ENCODE measurements at places on chromosomes 2 and 18. TPM values are rescaled to one million over a fixed set of nuclear protein-coding genes. Genes with fewer than 3 reads are reported as not detected.

DNA sequence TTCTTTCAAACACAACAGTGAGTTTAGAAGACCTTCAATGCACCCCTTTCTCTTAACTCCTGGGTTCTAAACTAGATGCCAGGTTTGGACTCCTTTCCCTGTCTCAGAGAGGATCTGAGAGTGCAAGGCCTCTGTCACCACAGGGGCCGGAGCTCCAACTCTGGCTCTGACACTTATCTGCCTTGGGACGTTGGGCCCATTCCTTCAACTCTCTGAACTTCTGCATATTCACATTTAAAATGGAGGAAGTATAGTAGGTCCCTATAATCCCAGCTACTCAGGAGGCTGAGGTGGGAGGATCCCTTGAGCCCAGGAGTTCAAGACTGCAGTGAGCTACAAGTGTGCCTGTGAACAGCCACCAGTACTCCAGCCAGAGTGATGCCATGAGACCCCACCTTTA, 44.1 kb upstream of the ZFP36L2 start:
- no peak for DNase-seq

DNA sequence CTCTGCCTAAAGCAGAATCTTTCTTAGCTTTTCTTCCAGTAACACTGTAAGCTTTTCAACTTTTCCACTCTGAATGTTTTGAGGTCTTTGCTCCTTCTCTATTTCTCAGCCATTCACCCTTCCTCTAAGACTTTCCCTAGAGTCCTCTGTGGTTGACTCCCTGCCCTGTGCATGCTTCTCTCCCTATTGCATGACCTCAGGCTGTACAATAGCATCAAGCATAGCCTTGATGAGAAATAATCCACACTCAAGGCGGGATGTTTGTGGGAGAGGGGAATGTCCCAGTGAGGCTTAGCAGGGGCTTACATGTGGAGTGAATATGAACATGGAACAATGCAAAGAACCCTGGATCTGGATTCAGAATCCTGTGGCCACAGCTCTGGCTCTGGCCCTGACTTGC, 48.4 kb upstream of the IGFBP5 start:
- no peak for DNase-seq

The IL37 gene
- not detected for total RNA-seq

The BCL11A gene
- total RNA-seq: 3.5 TPM

The TFPI gene
- total RNA-seq: 57.3 TPM

The SP9 gene
- not detected for total RNA-seq

The GNAL gene
- 19.5 TPM for total RNA-seq
